ENCODE measurements at places on chromosomes 4 and X.

- H3K27me3 ChIP-seq, result no peaks in the 10 kb centered on the region
- H3K27ac ChIP-seq, result no peak overlapping the region
- no peaks in the 10 kb centered on the region for H3K36me3 ChIP-seq
- H3K4me1 ChIP-seq, result no peaks in the 10 kb centered on the region
- no peak overlapping the region for H3K4me3 ChIP-seq
- DNase-seq, result no peak
Observed at GRCh38 chrX:78710171-78710570, 37.3 kb upstream of the LPAR4 start.

DNA sequence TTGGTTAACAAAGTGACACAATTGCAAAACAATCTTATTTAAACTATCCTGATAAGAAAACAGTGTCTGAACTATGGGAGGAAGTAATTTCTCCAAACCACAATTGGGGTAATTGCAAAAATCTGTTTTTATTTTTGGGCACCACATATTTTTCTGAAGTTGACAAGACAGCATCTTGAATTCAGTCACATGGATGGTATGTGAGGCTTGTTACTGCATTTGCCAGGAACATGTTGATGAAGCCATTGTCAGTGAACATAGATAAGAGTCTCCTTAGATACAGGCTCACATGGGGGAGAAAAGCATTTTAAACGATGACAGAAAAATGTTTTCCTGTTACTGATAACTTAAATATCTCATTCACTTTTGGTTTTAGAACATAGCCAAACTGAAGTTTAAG, 5.5 kb upstream of the USP53 start:
- no peak overlapping the region for H3K4me3 ChIP-seq
- DNase-seq, result no peak
- no peaks in the 10 kb centered on the region for H3K27me3 ChIP-seq
- H3K4me1 ChIP-seq, result peaks cover 4% of the 10 kb centered on the region
- no peak overlapping the region for H3K27ac ChIP-seq

- H3K4me3 ChIP-seq, result peak overlapping the region; percentile 70
- H3K27me3 ChIP-seq, result no peaks in the 10 kb centered on the region
- no peaks in the 10 kb centered on the region for H3K36me3 ChIP-seq
- no peak overlapping the region for H3K27ac ChIP-seq
- peak; percentile 88 for DNase-seq
Observed at GRCh38 chr4:53196882-53197771, 168.7 kb downstream of the SCFD2 start.

DNA sequence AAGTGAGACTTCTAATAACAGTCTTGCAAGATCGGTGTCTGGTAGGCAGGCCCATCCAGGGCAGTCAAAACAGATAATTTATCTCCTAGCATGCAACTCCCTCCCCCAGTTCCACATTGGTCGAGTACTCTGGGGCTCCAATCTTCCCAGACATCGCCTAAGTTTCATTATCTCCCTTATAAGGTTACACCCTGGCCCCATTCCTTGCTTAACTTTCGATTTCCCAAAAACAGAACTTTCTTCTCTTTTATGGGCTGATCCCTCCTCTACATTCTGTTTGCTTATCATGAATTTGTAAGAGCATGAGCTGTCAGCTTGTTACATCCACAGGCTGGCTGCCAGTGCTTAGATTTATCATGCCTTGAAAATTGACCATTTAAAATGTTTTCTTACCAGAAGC, 471.3 kb downstream of the TECRL start:
- H3K4me3 ChIP-seq, result no peak overlapping the region
- no peaks in the 10 kb centered on the region for H3K4me1 ChIP-seq
- H3K27ac ChIP-seq, result no peak overlapping the region
- no peaks in the 10 kb centered on the region for H3K27me3 ChIP-seq

- peak; percentile 50 for DNase-seq
- H3K4me3 ChIP-seq, result peak overlapping the region; percentile 99
- H3K36me3 ChIP-seq, result peaks cover 7% of the 10 kb centered on the region
- peaks cover 2% of the 10 kb centered on the region for H3K4me1 ChIP-seq
- H3K27me3 ChIP-seq, result no peaks in the 10 kb centered on the region
- peak overlapping the region; percentile 75 for H3K27ac ChIP-seq
Observed at GRCh38 chr4:173334891-173335752, 964 bp upstream of the HMGB2 start.

GRCh38 chrX:1384658-1385252, 7.2 kb downstream of the SLC25A6 start:
- H3K27me3 ChIP-seq, result no peaks in the 10 kb centered on the region
- no peaks in the 10 kb centered on the region for H3K4me1 ChIP-seq
- H3K27ac ChIP-seq, result no peak overlapping the region
- H3K36me3 ChIP-seq, result peaks cover 73% of the 10 kb centered on the region

GRCh38 chr4:42638993-42639392, 17.9 kb downstream of the ATP8A1 start:
- H3K4me3 ChIP-seq, result no peak overlapping the region
- H3K36me3 ChIP-seq, result no peaks in the 10 kb centered on the region
- DNase-seq, result peak; percentile 83
- no peaks in the 10 kb centered on the region for H3K27me3 ChIP-seq
- H3K4me1 ChIP-seq, result peaks cover 43% of the 10 kb centered on the region

DNA sequence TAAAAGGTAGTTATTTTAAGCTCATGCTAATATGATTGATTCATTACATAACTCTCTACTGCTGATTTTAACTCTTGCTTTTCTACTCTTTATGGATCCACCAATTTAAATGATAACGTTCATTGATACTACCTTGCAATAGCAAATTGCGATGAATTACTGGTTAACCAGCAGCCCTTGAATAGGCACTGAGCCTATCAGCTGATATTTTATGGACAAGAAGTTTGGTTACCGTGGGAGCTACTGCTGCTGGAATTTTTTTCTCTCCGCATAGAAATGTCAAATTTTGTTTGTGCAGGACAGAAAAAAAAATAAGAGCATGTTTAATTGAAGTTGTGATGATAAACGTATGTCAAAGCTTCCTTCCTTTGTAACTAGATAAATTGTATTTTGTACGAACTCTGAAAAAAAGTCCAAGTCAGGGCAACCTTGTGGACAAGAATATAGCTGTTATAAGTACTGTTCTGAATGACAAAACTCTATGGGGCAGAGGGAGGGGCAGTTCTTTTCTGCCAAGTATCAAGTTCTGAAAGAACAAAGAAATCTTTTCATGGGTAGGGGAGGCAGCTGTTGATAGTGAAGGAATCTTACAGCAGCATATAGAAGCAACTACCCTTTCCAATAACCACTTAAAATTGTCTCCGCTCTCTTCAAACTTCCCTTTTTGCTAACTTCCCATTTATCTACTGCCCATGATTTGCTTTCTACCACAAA, 434.9 kb upstream of the PABPC4L start:
- H3K27me3 ChIP-seq, result no peaks in the 10 kb centered on the region
- no peaks in the 10 kb centered on the region for H3K36me3 ChIP-seq
- H3K4me3 ChIP-seq, result no peak overlapping the region
- H3K4me1 ChIP-seq, result peaks cover 5% of the 10 kb centered on the region
- no peak overlapping the region for H3K27ac ChIP-seq

- no peaks in the 10 kb centered on the region for H3K4me1 ChIP-seq
- no peaks in the 10 kb centered on the region for H3K36me3 ChIP-seq
- DNase-seq, result no peak
- no peak overlapping the region for H3K4me3 ChIP-seq
- H3K27ac ChIP-seq, result no peak overlapping the region
- no peaks in the 10 kb centered on the region for H3K27me3 ChIP-seq
Observed at GRCh38 chrX:18002791-18003190, 141.7 kb upstream of the RAI2 start.

DNA sequence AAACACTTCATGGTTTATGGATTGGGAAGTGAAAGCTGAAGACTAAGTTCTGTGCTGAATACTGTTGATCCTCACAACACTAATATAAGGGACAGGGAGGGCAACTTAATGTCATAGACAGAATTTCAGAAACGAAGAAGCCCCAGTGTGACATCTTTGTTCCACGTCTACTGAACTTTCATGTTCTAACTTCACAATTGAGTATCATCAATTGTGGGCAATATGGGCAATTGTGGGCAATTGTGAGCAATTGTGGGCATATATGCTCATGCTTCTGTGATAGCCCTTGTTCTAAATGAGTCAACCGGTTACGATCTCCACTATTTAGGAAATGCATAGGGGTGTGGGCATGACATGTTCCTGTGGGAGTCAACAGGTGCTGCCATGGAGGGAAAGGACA, 33.7 kb downstream of the CYBB start:
- no peaks in the 10 kb centered on the region for H3K36me3 ChIP-seq
- no peak overlapping the region for H3K4me3 ChIP-seq
- no peaks in the 10 kb centered on the region for H3K27me3 ChIP-seq
- H3K4me1 ChIP-seq, result peaks cover 24% of the 10 kb centered on the region

DNA sequence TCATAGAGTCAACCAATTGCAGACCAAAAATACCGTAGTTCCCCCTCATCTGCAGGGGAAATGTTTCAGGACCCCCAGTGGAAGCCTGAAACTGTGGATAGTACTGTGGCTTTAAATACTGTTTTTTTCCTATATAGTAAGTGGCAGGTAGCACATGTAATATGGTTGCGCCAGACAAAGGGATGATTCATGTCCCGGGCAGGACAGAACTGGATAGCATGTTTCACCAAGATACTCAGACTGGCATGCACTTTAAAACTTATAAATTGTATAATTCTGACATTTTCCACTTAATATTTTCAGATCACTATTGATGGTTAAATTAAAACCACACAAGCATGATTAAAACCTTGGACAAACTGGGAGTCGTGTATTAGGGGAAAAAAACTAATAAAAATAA, 276.3 kb upstream of the AGA start:
- no peak overlapping the region for H3K27ac ChIP-seq
- H3K27me3 ChIP-seq, result no peaks in the 10 kb centered on the region
- no peaks in the 10 kb centered on the region for H3K36me3 ChIP-seq
- H3K4me3 ChIP-seq, result no peak overlapping the region
- no peak for DNase-seq
- H3K4me1 ChIP-seq, result no peaks in the 10 kb centered on the region

- peak within 1 kb of the TSS; percentile 75 for H3K27ac ChIP-seq
- no peaks in the 10 kb centered on the region for H3K27me3 ChIP-seq
- peaks cover 38% of the 10 kb centered on the region for H3K4me1 ChIP-seq
- no peaks in the 10 kb centered on the region for H3K36me3 ChIP-seq
- DNase-seq, result peak; percentile 88
Observed at GRCh38 chr4:142846108-142846728, at the start of gene INPP4B. Gene INPP4B (minus strand): TSS chr4:142846301.

- DNase-seq, result no peak
- no peak overlapping the region for H3K4me3 ChIP-seq
- H3K27me3 ChIP-seq, result no peaks in the 10 kb centered on the region
- peaks cover 20% of the 10 kb centered on the region for H3K36me3 ChIP-seq
Observed at GRCh38 chr4:122243785-122244184, 91.7 kb downstream of the BLTP1 start.

DNA sequence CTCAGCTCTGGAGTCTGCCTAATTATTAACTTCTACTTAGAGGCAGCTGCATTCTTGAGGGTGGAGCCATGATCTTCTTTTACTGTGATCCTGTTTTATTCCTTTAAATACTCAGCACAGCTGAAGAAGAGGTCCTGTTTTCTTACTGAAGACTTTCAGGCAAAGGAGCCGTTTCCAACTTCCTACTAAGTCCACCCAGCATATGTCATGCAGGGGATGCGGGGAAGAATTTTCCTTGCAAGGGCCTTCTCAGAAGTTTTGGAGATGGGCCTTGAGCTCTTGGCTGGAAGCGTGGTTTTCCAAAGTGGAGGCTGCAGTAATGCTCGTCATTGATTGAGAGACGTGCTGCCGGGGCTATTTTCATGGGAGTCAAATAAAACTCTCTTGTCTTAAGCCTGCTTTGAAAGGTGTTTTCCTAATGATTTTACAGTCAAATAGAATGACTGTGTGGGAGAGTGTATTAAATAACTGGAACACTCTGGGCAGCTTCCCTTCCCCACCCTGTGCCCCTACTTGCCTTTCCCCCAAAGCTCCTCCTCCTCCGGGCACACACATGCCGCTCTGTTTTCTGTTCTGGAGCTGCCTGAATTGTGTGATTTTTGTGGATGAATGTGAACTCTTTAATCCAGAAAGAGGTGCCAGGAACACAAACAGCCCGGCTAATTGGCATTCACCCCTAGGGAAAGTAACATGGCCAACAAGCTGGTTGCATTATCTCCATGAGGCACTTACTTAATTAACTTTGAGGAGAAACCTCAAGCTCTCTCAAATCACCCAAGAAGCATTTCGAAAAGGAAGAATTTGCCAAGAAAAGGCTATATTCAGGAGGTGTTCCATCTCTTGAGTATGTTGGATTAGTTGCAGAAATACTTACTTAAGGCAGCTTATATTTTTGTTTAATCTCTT, 28.1 kb downstream of the FGF2 start:
- no peak overlapping the region for H3K4me3 ChIP-seq
- no peak overlapping the region for H3K27ac ChIP-seq
- no peak for DNase-seq

- no peak for DNase-seq
- H3K4me3 ChIP-seq, result no peak overlapping the region
- H3K27me3 ChIP-seq, result no peaks in the 10 kb centered on the region
- H3K27ac ChIP-seq, result no peak overlapping the region
- no peaks in the 10 kb centered on the region for H3K36me3 ChIP-seq
- no peaks in the 10 kb centered on the region for H3K4me1 ChIP-seq
Observed at GRCh38 chr4:71456841-71457240, 118.0 kb downstream of the SLC4A4 start.

GRCh38 chr4:37241647-37242046, 2.9 kb upstream of the NWD2 start:
- no peak for DNase-seq
- H3K27ac ChIP-seq, result no peak overlapping the region
- no peak overlapping the region for H3K4me3 ChIP-seq
- H3K27me3 ChIP-seq, result peaks cover 13% of the 10 kb centered on the region

DNA sequence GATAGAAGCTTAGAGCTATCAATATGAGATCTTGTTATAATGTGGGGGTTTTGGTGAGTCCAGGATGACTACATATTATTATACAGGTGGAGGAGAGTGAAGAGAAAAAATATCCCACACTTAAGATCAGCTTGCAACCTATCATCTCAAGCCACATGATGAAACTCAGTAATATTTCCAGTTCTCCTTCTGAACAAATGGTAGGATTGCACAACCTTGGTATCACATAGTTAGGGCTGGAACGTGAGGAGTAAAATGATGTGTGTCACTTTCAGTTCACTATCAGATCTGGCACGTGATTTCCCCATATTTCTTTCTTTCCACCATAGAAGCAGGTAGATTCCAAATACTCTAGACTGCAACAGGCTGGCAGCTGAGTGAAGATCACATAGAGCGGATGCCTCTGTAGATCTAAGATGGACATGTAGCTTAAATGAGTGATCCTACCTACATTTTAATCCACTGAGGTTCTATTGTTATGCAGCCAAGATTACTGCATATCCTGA, 150.6 kb upstream of the ANKRD50 start:
- no peak for DNase-seq
- H3K27ac ChIP-seq, result no peak overlapping the region
- no peaks in the 10 kb centered on the region for H3K4me1 ChIP-seq
- no peaks in the 10 kb centered on the region for H3K27me3 ChIP-seq

DNA sequence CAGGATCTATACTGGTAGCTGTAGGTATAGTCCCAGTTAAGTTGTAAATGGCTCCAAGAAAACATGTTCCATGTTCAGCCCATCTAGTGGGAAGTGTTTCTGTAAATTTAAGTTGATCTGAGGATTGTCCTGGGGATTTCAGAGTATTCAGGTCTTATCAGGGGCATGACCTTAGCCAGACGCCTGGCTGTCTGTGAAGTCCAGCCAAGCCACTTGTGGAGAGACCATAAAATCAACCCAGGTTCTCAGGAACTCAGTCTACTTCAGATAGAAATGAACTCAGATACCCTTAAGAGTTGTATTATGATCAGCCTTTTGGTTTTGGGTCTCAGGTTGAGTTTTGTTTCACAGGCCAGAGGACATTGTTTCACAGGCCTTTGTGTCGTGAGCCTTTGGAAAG, 95.9 kb downstream of the EGF start:
- no peaks in the 10 kb centered on the region for H3K4me1 ChIP-seq
- no peak overlapping the region for H3K4me3 ChIP-seq
- no peak overlapping the region for H3K27ac ChIP-seq
- H3K36me3 ChIP-seq, result no peaks in the 10 kb centered on the region
- DNase-seq, result no peak

All from common myeloid progenitor, CD34-positive (primary cell).